ENCODE measurements at places on chromosomes 6 and 20.

DNA sequence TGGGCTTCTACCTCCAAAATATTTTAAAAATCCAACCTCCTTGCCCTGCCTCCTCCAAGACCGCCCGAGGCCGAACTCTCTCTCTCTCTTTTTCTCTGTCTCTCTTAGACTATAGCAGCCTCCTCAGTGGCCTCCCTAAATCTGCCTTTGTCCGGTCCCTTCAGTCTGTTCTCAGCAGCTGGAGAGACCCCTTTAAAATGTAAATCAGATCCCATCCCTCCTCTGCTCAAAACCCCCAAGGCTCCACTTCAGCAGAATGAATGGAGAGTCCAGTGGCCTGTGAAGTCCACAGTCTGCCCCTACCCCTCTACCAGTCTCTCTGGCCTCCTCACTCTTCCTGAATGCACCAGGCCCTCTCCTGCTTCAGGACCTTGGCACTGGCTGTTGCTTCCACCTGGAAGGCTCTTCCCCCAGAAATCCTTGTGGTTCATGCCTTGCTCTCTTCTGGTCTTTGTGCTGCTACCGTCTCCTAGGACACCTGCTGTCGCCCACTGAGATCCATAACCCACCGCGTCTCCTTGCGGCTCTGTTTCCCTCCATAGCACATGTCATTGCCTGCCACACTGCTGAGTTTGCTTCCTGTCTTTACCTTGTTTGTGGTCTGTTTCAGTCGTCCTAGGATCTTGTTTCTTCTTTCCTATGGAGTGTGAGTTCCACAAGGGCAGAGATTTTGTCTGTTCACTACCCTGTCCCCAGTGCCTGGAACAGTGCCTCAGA lies 6.0 kb downstream of the MLN start:
- no peak for DNase-seq

- no peak for DNase-seq
Observed at GRCh38 chr20:50253101-50253500, 62.5 kb downstream of the CEBPB start.

DNA sequence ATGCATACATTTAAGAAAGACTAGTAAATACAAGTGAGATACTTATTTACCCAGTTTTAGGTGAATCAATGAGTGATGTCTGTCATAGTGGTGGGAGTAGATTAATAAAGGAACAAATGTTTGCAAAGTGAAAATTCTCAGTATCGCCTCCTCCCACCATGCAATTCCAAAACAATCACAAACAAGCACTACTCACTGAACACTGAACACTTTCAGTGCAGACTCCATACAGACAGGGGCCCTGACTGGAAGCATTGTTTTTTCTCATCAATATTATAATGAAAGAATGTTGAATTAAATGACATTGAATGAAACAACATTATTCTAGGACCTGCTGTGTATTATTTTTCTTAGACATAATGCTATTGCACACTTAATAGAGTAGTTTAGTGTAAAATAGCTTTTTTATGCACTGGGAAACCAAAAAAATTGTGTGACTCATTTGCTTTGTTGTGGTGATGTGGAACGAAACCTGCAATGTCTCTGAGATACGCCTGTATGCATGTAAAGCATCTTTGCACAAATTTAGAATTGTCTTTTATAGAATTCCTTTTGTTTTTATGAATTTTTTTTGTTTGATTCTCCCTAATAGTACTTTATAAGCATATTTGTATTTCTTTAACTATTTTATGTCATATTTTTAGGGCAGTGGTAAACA lies 317.5 kb downstream of the UTRN start:
- peak; percentile 15 for DNase-seq

GRCh38 chr6:136034422-136034821 lies 182.9 kb downstream of the PDE7B start:
- DNase-seq: no peak

GRCh38 chr6:96450082-96450769 lies 71.4 kb upstream of the UFL1 start:
- no peak for DNase-seq

DNA sequence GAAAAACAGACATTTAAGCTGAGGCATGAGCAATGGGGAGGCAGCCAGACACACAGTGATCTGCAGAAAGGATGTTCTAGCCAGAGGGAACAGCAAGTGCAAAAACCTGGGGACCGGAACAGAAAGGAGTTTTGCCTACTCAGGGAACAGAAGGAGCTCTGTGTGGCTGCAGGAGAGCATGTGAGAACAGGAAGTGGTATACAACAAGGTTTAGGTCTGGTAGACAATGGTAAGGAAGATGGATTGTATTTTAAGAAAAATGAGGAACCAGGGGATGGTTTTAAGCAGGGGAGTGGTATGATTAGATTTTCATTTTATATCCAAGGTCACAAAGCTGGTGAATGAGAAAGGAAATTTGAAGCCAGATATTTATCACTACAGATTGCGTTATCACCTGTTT lies 157.5 kb downstream of the UNC5CL start:
- no peak for DNase-seq

GRCh38 chr20:16292226-16292880 lies 280.9 kb downstream of the KIF16B start:
- no peak for DNase-seq

DNA sequence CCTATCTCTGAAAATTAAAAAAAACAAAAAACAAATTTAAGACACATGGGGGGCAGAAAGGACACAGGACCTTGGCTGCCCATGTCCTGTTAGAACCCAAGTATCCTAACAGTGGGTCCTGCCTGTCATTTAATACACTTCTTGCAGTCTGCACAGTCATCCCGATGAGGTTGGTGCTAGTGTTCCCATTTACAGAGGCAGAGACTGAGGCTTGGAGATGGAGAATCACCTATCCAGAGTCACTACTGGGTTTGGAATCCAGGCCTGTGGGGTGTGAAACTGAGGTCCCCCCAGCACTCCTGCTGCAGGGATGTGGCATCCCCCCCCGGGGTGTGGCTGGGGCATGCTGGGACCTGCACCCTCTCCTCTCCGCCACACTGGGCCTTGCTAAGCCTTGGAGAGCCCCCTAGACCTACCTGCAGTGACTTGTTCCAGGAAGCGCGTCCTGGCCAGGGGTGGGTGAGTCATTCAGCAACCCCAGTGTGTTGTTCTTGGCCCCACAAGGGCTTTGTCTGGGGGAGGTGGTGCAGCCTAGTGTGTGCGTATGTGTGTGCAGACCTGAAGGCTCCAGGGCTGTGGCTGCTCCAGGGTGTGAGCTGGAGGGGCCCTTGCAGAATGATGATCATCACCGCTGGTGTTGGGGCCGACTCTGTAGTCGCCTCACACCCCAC lies 49.7 kb downstream of the BCAS4 start:
- DNase-seq: peak; percentile 5

- no peak for DNase-seq
Observed at GRCh38 chr6:160927416-160927815, 64.2 kb upstream of the MAP3K4 start.

DNA sequence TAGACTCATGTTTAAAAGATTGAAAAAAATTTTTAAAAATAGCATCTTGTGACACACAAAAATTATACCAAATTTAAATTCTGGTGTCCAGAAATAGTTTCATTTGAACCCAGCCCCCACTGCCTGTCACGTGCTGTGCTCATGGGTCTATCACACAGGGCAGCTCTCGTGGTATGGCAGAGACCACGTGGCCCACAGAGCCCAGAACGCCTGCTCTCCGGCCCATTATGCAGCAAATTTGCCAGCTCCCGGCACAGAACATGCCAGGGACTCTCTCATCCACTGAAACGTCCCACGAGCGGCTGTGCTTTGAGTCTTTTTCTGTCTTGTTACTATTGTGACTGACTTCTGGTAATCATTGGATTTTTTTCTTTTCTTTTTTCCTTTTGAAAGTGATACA lies 224.3 kb downstream of the TTLL2 start:
- DNase-seq: no peak

DNA sequence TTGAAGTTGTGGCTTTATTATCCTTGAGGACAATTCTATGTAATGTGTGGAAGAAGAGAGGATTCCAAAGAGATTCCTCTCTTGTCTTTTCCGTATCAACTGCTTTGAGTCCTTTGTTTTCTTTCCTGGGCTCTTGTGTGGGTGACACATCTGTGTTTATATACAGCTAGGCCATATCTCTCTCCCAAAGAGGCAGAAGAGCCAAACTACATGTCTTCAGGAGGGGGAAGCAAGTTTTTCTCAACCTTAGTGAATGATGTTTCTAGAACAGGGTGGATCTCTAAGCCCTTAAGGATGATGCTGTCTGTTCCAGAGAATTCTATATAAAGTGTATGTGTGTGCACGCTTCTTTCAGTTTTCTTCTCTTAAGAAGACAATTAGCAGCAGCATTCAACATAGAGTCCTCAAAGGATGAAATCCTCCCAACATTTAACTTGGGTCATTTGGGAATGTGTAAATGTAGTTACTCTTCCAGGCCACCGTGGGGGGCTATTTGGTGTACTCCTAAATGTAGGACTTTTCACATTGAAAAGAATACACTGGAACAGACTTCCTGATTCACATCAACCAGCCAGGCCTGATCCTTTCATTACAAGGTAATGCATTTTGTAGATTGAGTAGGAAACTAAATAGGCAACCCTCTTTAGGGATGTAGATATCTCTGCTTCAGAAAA lies 92.8 kb upstream of the EEF1E1 start:
- DNase-seq: no peak
